Cardiac septum (tissue), 1 donor: ENCODE measurements at places on chromosomes 5 and 9.

GRCh38 chr5:90981821-90982220 lies 401.3 kb downstream of the ARRDC3 start:
- no peak for DNase-seq

DNA sequence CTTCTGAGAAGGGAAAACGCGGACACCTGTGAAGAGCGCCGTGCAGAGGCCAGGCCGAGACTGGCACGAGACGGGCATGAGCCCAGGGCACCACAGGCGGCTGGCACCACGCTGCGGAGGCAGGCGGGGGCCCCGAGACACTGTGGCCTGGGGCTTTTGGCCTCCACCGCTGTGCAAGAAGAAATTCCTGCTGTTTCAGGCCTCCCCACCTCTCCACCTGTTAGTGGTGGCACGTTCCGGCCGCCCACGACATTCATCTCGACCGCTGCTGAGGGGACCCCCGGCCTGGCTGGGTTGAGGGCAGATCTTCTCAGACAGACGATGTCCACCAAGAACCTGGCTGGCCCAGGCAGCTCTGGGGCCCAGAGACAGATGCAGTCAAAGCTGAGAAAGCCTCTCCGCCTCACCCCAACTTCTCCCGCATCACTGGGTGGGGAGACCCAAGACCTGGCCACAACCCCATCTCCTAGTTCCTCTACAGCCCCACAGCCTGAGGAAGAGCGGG lies 11.5 kb downstream of the NACC2 start:
- DNase-seq, result no peak

DNA sequence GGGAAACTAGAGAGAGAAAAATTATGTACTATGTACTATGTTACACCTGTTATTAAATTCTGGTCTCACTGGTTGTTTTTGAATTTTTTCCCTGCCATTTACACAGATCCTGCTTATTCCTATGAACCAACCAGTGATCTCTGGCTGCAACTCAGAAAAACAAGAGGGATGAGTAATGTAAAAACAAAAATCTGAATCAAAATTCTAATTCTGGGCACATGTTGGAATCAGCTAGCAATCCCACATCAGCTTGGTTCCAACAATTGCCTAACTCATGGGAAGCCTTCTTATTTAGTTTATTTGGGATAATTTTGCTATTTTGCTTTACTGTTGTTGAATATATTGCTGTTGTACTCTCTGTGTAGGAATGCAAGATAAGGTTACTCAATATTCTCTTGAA lies 78.3 kb downstream of the PLK2 start:
- no peak for DNase-seq

DNA sequence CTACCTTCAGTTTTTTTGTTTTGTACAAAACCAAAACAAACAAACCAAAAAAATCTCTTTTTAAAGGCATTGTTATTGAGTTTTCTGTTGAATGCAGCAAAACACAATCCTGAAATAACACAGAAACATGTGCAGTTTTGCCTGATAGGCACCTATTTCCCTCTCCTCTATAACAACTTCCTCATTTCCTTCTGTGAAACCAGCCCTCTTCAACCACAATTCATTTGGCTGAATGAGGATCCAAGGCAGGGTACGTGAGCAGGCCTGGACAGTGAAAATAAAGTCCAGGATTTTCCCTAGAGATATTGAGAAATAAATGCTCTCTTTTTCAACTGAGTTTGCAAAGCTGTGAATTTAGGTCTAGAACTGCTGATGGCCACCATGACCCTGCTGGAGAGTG lies 134.8 kb upstream of the LARP1 start:
- DNase-seq, result no peak

DNA sequence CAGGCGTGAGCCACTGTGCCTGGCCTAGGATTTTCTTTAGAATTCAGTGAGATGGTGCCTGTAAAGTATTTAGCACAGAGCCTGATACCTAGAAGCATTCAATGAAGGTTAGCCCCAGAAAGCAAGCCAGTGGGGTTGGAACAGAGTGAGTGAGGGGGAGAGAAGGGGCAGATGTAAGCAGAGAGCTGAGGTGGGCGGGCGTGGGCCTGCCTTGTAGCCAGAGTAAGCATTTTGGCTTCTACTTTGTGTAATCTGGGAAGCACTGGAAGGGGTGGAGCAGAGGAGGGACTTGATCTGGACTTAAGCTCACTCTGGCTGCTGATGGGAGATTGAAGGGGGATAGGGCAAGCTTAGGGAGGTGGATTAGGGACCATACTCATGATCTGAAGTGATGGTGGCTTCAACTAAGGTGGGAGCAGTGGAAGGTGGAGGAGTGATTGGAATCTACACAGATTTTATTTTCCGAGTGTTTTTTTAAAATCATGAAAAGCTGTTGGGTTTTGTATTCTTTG lies 2.6 kb downstream of the EXOSC2 start:
- DNase-seq, result no peak

- no peak for DNase-seq
Measured at GRCh38 chr9:107044872-107045271, 181.9 kb downstream of the ZNF462 start.

- DNase-seq, result no peak
Measured at GRCh38 chr5:131959906-131960305, 14.4 kb upstream of the MEIKIN start.

DNA sequence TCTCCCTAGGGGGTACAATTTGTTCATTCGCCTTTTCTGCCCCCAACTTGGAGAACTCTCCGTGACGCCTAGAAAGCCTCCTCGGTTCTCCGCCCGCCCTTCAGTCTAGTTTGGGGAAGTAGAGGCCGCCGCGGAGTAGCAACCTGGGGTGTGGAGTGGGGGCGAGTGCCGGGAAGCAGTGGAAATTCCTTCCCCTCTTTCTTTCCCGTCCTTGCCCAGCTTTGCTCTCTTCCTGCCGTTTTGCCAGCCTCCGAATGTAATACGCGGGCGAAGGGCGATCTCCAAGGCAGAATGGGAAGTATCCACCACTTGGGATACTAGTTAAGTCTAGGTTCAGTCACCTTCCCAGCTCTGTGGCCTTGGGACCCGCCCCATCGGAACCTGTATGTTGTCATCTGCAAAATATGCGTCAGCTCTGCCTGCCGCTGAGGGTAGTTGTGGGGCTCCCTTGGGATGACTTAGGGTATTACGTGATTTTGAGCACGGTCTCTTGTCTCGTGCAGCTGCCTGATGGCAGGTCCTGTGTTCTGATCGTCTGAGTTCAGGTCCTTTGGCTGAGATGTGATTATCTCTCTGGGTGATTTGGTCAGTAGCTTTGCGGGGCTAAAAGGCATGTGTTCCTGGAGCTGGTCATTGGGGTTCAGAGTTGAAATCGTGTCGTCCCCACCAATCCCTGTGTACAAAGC lies 724 bp downstream of the PAM start:
- DNase-seq, result peak; percentile 86

GRCh38 chr5:135592312-135593045 lies 13.7 kb upstream of the CXCL14 start:
- no peak for DNase-seq

DNA sequence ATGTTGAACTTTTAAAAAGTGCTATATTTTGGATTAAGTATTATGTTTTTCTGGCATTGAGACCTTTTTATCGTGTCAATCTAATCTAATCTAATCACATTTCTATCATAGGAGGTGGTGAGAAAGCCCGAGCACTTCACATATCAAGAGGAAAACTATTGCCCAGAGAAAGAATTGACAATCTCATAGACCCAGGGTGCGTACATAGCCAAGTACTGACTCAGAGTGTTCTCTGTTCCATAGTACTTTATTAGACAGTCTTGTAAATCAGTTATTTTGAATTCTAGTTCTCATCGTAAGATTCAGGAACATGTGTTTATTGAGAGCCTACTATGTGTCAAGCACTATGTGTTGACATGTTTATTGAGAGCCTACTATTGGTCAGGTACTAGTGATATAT lies 9.0 kb downstream of the MCCC2 start:
- DNase-seq, result no peak

- no peak for DNase-seq
Measured at GRCh38 chr5:89065919-89066318, 182.9 kb upstream of the MEF2C start.

DNA sequence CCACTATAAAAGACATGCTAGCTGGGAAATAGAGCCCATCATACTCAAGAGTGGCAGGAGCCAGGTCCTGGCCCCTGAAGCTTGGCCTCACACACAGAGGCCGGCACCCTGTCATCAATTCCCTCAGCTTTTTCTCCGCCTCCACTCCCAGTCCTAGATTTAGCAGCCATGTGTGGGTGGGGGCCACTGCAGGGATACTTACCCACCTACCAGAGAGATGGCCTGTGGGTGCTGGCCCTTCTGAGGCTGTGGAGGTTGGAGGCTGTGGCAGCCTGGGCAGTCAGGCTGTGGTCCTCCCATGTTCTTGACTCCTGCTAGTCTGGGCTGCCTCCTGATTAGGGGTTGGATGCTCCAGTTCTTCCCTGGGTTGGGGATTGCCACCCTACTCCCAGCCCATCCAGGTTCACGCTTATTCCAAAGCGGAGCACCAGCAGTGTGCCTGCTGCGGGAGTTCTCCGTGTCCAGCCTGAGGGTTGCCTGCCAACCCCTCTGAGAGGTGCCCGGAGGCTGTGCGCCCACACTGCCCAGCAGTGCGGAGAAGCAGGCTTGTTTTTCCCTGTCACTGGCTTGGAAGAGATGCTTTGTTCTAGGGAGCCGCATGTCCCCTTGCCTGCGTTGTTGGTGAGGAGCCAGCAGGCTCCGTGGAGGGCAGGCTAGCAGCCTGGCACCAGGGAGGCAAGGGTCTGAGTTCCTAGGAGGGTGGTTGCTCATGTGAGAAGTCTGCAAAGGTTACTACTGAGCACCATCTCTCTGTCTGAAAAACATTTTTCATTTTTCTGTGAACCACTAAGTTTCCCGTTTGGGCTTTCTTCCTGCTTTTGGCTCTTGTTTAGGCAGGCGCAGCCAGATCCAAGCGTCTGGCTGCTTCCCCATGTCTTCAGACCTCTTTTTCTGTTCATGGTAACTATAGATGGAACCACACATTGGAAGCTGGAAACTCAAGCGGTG lies 7.5 kb downstream of the SLC22A5 start:
- no peak for DNase-seq

GRCh38 chr9:28956116-28956880 lies 1383.0 kb upstream of the C9orf72 start:
- no peak for DNase-seq

DNA sequence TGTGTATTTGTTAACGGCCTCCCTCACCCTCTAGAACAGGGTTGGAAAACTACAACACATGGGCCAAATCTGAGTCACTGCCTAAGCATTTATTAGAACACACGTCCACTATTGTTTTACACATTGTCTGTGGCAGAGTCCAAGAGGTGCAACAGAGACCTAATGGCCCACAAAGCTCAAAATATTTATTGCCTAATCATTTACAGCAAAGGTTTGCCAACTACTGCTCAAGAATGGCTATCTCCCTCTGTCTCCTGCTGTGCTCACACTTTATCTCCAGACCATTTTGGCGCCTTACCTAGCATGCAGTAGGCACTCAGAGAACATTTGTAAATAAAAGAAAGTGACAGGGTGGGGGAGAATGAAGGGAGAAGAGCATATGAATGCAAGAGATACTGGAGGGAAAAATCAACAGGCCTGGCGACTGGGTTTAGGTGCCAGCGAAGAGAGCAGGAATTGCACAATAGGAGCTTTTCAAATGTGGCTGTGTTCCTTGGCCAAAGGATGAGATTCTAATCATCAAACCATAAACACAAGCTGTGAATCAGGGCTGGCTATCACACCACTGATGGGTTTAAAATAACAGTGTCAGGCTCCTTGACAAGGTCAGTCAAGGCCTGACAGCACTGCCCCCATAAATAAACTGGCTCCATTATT lies 80.3 kb downstream of the EPB41L4A start:
- DNase-seq, result no peak

DNA sequence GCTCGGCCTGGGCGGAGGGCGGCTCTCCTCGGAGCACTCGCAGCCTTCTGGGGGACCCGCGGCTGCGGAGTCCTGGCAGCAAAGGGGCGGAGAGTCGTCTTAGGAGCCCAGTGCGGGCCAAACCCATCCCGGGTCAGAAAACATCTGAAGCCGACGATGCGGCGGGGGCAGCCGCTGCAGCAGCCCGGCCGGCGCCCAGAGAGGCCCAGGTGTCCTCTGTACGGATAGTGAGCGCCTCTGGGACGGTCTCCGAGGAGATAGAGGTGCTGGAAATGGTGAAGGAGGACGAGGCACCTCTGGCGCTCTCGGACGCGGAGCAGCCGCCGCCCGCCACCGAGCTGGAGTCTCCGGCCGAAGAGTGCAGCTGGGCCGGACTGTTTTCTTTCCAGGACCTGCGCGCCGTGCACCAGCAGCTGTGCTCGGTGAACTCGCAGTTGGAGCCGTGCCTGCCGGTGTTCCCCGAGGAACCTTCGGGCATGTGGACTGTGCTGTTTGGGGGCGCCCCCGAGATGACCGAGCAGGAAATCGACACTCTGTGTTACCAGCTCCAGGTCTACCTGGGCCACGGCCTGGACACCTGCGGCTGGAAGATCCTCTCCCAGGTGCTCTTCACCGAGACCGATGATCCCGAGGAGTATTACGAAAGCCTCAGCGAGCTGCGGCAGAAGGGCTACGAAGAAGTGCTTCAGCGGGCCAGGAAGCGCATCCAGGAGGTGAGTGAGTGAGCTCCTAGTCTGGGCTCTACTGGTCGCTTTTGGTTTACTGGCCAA lies 1.2 kb downstream of the JMY start:
- DNase-seq, result no peak

- no peak for DNase-seq
Measured at GRCh38 chr5:37248421-37248969, 681 bp downstream of the CPLANE1 start.

DNA sequence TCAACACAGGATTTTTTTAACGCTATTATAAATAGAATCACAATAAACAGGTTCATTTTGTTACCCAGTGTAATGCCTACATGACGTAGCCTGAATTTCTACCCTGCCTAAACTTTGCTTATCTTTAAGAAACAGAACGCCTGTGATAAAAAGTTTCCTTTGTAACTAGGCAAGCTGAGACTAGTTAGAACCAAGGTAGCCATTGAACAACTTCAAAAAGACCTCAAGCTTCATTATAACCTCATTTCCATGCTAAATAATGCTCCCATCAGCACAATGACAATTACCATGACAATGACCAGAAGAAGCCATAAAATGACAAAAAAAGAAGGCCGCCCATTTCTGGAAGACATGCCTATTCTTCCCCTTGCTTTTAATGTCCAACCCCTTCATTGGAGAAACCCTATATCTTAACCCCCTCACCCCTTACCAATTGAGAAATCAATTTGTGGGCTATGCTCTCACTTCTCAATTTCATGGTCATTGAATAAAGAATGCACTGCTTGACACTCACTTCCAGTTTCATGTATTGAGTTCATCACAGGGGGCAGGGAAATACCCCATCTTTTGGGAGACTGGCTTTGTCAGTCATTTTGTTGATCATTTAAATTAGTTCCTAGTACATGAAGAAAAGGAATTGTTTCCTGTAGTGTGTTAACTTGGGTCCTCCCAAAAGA lies 276.8 kb downstream of the MCTP1 start:
- DNase-seq, result no peak

DNA sequence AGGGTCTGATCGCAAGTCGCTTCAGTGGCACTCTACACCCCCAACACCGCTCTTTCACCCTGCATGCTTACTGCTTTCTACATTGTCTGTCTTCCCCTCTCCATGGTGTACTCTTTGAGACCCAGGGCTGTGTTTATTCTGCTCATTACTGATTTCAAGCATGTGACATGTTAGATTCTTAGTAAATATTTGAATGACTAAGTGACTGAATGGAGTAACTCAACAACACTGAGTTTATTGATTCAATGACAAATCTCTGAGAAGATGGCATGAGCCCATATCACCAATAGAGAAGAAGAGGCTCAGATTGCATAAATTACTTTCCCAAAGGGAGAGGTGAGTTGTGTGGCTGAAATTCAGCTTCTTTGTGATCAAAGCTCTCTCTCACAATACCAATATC lies 89.7 kb upstream of the OSMR start:
- DNase-seq, result no peak

GRCh38 chr9:126561582-126561981 lies 52.1 kb upstream of the LMX1B start:
- no peak for DNase-seq
